ENCODE measurements at places on chromosomes 5 and 9. TPM values are rescaled to one million over a fixed set of nuclear protein-coding genes. Genes with fewer than 3 reads are reported as not detected.

Gene PDE6A
- under 0.01 TPM for total RNA-seq

Gene TSSK1B
- 0.50 TPM for total RNA-seq

Gene SEMA4D
- 2.6 TPM for total RNA-seq

Gene PDCD1LG2
- total RNA-seq: 6.9 TPM

Gene HCN1
- total RNA-seq: not detected

Gene GEMIN5
- total RNA-seq: 12.1 TPM

Gene HTR4
- not detected for total RNA-seq

Gene LCN9
- not detected for total RNA-seq

Gene LAMC3
- under 0.01 TPM for total RNA-seq

Gene PLAC8L1
- total RNA-seq: not detected

Gene PCDHB7
- 1.5 TPM for total RNA-seq

DNA sequence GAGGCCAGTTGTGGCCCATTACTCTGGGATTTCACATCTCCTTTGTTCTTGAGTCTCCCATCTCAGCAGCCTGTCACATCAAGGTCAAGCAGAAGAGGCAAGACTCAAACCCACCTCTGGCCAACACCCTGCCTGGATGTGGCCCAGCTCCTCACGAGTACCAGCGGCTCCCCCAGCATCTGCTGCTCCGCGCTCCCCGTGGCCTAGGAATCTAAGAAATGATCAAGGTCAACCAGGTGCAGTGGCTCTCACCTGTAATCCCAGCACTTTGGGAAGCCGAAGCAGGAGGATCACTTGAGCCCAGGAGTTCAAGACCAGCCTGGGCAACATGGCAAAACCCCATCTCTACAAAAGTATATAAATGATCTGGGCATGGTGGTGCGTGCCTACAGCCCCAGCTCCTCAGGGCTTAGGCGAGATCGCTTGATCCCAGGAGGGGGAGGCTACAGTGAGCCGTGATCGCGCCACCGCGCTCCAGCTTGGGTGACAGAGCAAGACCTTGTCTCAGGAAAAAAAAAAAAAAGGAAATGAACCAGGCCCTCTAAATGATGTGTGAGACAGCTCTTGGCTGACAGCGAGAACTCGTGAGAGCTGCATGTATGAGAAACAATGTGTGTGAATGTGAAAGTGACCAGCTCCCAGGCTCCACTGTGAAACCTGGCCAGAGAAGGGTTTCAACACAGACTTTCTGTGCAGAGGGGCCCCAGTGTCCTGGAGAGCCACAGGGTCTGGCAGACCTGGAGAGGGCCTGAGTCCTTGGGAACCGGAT, 61.6 kb upstream of the ANGPTL2 start:
- DNase-seq: no peak

DNA sequence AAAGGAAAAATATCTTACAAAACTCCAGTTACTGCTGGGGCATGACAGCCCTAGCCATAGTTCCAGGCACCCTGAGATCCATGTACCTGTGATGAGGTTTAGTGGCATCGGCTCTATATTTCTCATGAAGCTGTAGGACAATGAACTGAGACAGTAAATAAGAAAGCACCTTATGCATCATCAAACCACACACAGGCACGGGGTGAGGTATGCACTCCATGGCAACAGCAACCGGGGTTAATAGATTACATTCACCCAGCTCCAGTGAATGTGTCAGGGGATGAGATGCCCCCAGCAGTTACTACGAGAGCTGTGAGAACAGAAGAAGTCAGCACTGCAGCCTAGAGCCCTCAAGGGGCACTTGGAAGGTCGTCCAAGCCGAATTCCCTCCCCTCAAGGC, 162.0 kb upstream of the S1PR3 start:
- DNase-seq: peak; percentile 69

DNA sequence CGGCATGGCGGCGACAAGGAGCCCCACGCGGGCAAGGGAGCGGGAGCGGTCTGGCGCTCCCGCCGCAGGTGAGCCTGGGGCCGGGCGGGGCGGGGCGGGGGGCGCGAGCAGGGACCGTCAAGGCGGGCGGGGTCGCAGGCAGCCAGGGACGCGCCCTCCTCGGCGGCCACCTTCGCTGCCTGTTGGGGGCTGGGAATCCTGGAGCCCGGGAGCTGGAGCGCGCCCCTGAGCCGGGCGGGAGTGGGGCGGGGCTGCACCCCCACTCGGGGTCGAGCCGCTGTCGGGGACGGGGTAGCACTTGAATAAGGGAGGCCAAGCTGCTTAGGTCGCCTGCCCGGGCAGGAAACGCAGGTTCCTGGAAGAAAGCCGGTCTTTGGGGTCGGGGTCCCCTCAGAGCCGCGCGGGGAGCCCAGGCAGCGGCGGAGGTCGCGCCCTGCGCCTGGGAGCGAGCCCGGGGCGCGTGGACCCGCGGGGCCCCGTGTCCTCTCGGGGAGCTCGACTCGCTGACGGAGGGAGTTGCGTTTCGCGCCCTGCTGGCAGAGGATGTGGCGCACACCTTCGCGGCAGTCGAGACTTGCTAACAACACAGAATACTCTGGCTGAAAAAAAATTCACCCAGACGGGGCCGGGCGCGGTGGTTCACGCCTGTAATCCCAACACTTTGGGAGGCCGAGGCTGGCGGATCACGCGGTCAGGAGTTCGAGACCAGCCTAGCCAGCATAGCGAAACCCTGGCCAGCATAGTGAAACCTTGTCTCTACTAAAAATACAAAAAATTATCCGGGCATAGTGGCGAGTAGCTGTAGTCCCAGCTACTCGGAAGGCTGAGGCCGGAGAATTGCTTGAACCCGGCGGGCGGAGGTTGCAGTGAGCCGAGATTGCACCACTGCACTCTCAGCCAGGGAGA, 552 bp downstream of the OTULINL start:
- peak; percentile 6 for DNase-seq

DNA sequence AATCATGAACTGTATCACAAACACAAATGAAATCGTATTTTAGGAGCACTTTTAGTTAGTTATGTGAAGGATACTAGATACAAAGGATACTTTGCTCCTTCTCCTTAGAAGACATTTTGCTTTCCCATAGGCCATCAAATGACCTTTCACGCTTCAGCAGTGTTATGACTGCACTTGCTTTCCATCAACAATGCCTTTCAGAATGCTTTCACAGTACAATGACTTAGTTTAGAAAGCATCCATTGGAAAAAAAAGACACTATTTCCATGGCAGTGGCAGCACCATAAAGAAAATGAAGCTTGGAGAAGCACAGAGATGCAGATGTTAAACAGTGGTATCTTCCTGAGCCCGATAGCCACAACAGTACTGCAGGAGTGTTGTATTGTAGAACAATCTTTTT, 203.9 kb downstream of the PCSK1 start:
- DNase-seq: no peak

DNA sequence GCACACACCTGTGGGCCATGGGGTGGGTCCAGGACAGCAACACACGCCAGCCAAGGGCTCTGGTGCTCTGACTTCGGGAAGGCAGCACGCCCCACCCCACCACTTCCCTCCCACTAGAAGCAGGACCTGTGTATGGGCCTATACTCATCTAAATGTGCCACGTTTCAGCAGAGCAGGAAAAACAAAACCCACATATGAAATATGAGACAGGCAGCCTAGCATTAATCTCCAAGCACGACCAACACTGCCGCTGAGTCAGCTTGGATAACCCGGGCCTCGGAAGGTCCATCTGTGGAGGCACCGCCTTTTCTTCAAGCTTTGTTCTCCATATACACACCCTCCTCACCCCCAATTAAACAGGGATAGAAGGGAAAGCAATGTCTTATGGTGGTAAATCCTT, 203.1 kb downstream of the ROR2 start:
- DNase-seq: peak; percentile 66

GRCh38 chr5:55535199-55535905, 588 bp upstream of the PLPP1 start:
- no peak for DNase-seq

DNA sequence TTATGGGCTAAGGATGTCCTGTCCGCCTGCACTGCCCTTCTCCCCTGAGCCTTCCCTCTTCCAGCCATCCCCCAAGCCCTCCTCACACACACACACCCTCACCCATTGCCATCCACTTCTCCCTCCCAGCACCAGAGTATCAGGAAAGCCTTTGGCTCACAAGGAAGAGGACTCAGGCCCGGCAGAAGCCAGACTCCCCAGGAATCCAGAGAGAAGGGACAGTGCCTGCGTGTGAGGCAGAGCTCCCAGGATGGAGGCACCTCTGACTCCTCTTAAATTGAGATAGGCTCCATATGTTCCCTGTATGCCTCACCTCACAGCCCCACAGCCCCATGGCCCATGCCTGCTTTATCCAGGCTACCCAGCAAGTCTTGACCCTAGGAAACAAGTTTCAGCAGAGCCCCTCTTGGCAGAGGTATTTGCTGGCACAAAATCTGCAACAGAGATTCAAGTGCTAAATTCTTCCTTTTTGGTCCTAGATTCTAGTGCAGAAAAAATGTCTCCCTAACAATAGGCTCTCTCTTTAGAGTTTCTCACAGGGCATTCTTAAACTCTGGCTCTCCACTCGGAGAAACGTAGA, 761 bp downstream of the IL17B start:
- DNase-seq: no peak

- DNase-seq: no peak
Observed at GRCh38 chr5:108629779-108630528, 117.7 kb upstream of the FER start.

DNA sequence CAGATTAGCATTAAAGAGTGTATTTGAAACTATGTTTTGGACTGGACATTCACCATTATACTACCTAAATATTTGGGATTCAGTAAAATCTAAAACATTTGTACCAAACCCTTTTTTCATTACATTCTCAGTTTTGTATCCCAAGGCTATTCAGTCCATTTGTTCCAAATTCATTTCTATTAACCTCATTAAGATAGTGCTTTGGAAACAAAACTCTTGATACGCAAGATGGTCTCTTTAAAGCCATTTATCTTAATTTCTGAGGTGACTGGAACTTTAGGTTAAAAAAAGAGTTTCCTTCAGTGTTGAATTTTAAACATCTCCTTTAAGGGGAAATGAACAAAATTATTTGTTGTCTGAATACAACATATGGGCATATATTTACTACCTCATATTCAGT, 702.5 kb upstream of the GRAMD2B start:
- DNase-seq: no peak

GRCh38 chr5:41707853-41708603, 162.2 kb downstream of the OXCT1 start:
- peak; percentile 41 for DNase-seq

GRCh38 chr9:24793787-24794186, 248.1 kb upstream of the IZUMO3 start:
- no peak for DNase-seq

DNA sequence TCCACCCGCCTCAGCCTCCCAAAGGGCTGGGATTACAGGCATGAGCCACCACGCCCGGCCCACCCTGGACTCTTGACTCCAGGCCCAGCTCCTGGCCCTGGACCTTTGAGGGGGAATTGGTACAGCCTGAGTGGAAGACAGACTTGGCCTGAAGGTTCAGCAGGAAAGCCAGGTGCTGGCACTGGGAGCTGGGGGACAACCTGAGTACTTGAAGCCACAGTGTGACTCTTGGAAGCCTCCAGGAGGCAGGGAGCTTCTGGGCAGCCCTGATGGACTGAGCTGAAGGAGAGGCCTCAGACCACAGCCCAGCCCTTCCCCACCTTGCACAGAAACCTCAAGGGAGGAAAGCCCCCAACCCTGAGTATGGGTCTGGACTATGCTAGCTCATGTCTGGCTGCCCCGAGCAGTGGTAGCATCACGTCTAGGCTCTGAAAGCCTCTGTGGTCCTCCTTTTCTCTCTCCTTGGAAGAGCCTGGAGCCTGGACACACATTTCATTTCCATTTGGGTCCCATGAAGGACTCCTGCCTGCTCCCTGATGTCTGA, 54.1 kb downstream of the RASGEF1C start:
- no peak for DNase-seq

DNA sequence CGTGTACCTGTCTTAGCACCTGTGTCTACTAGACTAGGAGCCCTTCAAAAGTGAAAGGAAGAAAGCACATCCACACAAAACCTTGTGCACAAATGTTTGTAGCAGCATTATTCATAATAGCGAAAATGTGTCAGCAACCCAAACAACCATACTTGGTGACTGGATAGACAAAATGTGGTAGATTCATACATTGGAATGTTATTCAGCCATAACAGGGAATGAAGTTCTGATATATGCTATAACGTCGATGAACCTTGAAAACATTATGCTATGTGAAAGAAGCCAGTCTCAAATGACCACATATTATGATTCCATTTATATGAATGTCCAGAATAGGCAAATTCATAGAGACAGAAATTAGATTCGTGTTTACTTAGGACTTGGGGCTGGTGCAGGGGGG, 57.8 kb upstream of the LARP1 start:
- peak; percentile 44 for DNase-seq

DNA sequence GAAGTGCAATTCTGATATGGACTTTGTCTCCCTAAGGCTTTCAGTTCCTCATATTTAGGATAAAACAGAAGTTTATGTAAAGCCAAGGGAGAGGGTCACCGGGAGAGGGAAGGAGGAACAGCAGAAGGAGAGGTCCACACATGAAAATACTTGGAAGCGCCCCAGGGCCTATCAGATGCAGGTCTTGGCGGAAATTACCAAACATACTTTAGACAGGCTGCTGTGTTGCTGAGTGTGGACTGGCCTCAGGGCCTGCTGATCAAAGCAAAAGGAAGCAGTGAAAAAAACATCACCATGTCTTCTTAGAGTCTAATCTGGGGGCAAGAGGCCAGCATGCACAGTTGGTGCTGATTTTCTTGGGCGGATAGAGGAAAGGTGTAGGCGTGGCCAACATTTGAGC, 14.1 kb upstream of the NTRK2 start:
- DNase-seq: no peak

DNA sequence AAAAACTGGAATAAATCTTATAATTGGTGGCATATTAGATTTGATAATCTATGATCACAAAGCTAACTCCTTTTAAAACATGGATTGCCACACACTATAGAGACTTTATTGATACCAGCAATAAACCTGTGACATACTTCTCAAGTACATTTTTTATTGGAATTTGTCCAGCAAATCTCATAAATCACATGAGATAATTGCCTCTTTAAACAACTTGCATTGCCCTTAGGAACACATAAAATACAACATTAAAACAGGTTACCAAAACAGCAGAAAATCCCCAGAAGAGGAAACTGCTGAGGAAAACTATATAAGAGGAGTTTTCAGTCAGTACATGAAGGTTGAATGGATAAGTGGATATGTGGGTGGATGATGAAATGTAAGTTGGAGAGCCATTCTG, 124.6 kb downstream of the SNCAIP start:
- no peak for DNase-seq

DNA sequence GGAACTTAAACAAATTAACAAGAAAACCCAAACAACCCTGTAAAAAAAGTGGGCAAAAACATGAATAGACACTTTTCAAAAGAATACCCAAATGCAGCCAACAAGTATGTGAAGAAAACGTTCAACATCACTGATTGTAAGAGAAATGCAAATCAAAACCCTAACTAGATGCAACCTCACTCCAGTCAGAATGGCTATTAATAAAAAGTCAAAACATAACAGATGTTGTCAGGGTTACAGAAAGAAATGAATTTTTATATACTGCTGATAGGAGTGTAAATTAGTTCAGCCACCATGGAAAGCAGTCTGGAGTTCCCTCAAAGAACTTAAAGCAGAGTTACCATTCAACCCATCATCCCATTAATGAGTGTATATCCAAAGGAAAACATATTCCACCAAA, 479.0 kb downstream of the MTRR start:
- DNase-seq: no peak

GRCh38 chr9:89419978-89420394, 77.9 kb downstream of the SEMA4D start:
- no peak for DNase-seq

Measured in fibroblast of lung (primary cell).